Activated CD8-positive, alpha-beta memory T cell treated with anti-CD3 and anti-CD28 coated beads for 48 hours (primary cell): ENCODE measurements at places on chromosomes 5 and 9.

DNA sequence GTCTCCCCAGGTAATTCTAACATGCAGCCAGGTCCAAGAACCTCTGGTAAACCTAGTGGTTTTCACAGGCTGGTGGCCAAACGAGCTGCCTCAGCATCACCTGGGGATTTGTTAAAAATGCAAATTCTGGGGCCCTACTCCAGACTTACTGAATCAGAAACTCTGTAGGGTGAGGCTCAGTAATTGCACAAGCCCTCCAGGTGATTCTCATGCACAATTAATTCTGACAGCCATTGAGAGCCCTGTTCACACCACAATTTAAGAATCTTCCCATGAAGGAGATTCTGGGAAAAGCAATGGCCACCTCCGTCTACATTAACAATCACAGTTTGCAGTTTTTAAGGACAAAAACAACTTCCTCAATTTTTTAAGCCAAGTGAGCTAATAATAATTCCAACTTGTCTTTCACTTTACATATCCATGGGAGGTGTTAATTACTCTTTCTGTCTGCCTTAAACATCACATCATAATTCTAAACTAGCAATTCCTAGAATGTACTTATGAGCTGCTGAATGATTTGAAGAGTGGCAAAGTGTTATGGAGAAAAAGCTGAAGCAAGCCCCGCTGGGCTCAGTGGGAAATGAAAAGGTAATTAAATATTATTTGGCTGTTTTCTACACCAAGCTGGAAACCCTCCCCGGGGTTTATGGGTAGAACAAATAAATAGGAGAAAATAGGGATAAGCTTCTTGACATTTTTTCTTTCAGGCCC, 70.0 kb downstream of the GLDC start:
- no peak for DNase-seq

DNA sequence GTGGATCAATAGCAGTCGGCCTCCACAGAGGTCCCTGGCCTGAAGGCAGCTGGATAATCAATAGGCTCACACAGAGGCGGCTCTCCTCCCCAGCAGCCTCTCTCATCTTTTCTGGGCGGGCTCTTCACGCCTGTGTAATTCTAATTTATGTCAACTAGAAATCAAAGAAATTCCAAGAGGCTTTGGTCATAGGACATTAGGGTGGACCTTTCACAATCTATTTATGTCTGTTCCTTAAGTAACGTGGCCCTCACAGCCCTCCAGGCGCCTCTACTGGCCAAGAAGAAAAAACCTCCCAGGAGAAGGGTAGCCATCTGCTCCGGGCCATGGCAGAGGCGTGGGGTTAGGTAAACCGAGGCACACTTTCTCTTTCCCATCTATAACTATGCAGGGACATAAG, 205.1 kb upstream of the EFNA5 start:
- DNase-seq: no peak

DNA sequence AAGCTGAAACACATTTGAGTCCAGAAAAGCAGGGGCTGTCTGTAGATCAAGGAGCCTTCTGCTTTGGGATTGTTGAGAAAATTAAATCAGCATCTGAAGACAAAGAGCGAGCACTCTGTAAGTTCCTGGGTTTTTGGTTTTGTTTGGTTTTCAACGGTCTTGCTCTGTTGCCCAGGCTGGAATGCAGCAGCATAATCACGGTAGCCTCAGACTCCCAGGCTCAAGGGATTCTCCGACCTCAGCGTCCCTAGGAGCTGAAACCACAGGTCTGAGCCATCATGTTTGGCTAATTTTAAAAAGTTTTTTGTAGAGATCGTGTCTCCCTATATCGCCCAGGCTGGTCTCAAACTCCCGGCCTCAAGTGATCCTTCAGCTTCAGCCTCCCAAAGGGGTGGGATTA, 266.5 kb upstream of the ADAMTS16 start:
- no peak for DNase-seq

DNA sequence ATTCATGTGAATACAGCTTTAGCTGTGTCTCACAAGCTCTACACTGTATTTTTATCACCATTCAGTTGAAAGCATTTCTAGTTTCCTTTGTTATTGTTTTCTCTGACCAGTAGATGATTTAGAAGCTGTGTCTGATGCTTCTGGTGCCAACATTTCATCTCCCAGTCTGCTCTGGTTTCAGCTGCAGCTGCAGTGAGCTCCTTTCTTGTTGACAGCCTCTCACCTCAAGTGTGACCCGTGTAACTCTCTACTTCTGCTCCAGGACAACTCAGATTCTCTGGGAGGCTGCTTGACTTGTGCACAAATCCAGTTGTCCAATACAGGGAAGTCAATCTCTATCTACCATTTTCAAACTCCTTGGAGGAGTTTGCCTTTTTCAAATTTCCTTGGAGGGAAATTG, 504.8 kb downstream of the DIRAS2 start:
- no peak for DNase-seq

DNA sequence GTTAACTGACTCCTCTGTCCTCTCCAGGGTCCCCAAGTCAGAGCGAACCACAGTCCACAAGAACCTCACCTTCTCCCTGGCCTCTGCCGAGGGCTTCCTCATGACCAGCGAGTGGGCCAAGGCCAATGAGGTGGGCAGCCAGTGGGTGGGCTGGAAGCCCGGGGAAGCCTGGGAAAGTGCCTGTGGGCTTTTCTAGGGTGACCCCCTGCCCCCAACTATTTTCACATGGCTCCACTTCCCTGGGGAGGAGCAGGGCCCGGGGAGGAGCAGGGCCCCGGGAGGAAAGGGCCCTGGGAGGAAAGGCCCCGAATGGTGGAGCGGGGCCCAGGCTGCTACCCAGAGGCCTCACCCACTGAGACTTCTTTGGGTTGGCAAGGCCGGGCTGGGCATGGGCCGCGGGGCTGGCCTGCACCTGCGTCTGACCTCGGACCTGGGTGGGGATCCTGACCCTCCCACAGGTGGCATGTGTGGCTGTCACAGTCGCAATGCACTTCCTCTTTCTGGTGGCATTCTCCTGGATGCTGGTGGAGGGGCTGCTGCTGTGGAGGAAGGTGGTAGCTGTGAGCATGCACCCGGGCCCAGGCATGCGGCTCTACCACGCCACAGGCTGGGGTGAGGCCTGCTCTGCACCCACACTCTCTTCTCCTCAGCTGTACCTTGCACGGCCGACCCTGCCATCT, 17.9 kb downstream of the ADGRD2 start:
- DNase-seq: no peak

GRCh38 chr9:129206905-129207304, 28.8 kb upstream of the IER5L start:
- no peak for DNase-seq

DNA sequence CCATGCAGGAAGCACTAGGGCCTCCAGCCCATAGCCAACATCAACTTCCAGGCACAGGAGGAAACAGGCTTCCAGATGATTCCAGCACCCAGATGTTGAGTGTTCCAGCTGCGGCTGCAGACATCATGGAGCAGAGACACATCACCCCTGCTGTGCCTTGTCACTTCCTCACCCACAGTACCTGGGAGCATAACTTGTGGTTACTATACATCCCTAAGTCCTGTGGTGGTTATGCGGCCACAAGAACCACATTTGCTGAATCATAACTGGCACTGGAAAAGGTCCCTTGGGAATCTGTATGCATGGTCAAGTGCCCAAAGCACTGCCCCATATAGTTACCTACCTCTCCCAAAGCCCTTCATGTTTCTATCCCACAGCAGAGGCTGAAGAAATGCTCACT, 56.6 kb downstream of the WHRN start:
- no peak for DNase-seq

GRCh38 chr5:12392246-12392645, 488.0 kb upstream of the CTNND2 start:
- no peak for DNase-seq

DNA sequence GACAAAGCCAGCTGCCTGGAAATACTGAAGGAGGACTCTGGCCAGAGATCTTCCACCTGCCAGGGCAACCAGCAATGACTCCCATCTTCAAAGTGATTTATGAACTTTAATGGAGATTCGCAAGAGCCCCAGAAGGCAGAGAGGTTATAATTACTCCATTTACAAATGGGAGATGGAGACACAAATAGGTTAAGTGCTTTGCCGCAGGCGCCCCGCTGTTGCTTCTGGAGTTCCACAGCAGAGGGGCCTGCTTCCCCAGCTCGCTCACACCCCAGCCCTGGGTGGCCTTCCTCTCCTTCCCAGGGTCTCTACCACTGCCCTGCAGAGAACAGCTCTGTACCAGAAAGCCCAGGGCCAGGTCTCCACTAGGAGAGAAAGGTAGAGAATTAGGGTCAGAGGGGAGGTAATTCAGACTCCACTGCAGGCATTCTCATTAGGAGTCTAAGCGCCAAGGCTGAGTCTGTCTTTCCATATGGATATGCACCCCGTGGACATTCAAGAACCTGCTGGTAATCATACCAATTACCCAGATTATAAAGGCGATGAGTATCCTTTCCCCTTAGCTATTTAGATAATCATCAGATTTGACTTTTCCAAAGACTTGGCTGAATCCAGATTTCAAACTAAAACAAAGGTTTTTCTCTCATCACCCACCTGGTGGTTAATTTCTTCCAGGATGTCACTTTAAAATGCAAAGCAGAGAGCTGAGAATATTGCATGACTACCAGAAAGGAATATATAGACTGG, 157.6 kb upstream of the TUT7 start:
- DNase-seq: no peak
